ENCODE measurements at places on chromosomes 13 and 19.

- DNase-seq = no peak
Measured at GRCh38 chr13:109331898-109332297, 454.5 kb downstream of the IRS2 start.

GRCh38 chr19:13290741-13291140 is 140.5 kb downstream of the IER2 start:
- DNase-seq = no peak

GRCh38 chr13:49536144-49536873 is 40.6 kb downstream of the PHF11 start:
- DNase-seq = no peak

- no peak for DNase-seq
Measured at GRCh38 chr13:100542826-100543156, 45.8 kb downstream of the GGACT start.

DNA sequence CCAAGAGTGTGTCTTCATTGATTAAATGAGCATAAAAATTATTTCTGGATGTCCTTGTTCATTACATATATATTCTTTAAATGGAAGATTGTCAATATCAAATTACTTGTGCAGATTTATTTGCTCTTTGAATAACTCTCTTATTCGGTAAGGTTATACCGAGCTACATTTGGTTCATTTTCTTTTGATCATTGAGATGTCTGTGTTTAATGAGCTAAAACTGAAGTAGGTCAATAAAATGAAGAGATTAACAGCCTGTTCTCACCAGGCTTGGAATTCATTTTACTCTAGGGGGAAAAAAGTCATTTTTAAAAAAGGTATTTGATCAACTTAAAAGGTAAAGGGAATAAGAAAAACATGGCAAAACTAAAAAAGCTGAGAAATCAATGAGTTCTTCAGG is 10.6 kb downstream of the GPC5 start:
- no peak for DNase-seq

DNA sequence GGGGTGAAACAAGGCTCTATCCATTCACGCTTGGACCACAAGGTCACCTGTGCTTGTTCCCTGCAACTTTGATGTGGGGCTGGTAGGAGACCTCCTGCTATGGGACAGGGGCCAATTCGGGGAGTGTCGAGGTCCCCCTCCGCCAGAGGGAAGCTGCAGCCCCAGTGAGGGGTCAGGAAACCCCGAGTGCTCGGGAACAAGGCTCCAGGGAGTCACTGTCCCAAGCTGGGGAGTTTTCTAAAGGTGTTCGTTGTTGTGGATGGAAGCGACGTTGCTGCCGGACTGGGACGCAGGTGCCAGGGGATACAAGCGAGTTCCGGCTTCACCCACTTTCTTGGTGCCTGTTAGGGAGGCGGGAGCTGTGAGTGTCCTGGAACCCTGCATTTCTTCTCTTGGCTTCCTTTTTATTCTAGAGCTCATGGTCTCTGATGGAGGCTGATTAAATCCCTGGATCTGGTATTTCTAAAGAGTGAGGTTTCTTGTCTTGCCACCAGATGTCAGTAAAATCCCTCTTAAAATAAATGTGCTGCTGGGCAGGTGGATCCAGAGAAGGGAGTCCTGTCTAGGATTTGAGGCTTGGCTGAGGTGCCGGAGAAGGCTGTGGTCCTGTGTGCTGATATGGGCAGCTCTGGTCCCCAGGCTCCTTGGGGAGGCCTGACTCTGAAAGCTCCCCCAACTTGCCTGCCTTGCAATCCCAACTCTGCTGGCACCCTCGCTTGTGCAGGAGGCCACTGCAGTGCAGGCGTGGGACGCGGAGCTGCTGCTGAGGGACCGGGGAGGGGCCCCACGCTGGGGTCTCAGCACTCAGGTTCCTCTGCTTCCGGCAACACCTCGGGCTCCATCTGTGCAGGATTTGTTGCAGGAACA is 153.9 kb downstream of the TEX29 start:
- no peak for DNase-seq

DNA sequence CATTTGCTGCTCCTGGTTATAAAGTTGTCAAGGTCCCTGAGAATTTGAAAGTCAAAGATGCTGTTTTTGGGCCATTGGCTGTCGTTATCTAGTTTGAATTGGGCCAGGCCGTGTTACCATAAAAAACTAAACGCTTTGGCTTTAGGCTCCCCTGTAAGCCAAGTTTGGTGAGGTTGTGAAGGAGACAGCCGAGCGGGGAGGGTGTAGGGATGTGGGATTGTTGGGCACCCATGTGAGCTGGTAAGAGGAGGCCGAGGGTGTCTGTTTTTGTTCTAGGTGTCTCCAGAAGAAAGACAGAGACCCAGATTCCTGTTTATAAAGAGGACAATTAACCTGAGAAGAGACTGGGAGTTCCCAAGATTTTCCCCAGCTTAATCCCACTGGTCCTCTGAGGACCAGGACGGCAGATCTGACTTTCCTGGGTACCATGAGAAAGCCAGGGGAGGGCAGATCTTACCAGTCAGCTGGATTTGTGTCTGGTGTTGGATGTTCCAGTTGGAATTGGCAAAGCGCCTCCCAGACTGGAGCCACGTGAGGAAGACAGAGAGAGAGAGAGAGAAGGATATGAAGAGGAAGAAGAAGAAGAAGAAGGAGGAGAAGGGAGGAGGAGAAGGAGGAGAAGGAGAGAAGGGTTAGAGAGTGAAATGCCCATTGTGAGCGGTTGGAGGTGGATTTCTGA is 25.1 kb downstream of the TMEM255B start:
- no peak for DNase-seq

- no peak for DNase-seq
Measured at GRCh38 chr13:112183532-112184090, 116.7 kb downstream of the SOX1 start.

DNA sequence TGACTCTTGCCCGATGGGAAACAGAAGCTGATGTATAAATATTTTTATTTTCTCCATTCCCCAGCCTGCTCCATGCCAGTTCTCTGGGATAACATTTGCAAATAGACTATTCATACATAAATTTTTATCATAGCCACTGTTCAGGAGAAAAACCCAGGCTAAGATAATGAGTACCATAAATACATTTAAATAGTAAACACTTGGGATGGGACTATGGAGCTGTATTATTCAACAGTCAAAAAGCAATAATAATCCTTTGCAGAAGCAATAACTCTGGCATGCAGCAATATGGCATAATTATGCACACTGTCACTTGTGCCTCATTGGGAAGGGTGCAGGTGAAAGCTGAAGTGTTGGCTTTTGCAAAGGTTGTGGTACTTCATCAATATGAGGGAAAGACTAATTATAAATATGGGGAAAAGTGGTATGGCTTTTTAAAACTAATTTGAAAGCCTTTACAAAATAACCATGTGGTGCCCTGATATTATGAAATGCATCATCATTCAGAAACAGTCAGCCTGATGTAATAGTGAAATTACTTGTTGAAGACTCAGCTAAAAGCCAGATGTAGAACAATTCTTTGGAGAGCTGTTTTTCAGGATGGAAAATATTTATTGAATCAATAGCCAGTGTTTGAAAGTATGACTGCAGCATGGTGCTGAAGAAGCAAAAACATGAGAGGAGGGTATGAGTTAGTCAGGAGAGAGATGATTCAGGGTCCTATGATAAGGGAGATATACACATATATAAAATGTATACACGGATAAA is 2476.7 kb downstream of the PCDH9 start:
- DNase-seq = no peak

DNA sequence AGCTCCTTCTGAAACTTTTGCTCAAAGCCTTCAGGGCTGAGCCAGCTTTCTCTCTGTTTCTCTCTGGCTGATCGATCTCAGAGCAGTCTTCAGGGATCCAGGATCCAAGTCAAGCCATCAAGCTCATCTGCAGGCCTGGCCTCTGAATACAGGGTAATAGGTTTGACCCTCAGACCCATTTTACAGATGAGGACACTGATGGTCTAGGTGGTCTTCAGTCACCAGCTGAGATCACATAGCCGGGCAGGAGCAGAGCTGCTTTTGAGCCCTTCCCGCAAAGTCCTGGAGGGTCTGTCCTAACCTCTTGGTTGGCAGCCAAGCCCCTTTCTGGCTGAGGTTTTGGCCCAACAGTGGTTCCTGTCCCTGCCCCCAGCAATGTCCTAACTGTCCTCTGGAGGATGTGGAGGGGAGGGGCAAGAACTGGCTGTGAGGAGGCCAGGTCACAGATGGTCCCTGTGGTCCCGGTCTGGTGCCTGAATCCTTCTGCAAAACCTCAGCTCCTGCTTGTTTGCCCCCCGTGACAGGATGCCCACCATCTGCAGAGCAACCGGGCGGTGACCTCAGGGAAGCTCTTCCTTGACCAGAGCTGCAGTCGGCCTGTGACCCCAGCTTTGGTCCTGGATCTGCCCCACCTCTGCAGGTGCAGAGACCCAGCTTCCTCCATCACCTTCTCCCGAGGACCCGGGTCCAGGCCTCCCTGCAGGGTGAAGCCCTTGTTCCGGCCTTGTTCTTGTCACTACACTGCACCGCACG is 5.8 kb upstream of the PEAK3 start:
- DNase-seq = no peak

- DNase-seq = no peak
Measured at GRCh38 chr19:14347999-14348889, 33.0 kb upstream of the ADGRE5 start.

GRCh38 chr19:10566658-10567410 is 1.0 kb upstream of the KRI1 start:
- no peak for DNase-seq

GRCh38 chr19:40193587-40193849 is 2.3 kb downstream of the MAP3K10 start:
- DNase-seq = no peak

DNA sequence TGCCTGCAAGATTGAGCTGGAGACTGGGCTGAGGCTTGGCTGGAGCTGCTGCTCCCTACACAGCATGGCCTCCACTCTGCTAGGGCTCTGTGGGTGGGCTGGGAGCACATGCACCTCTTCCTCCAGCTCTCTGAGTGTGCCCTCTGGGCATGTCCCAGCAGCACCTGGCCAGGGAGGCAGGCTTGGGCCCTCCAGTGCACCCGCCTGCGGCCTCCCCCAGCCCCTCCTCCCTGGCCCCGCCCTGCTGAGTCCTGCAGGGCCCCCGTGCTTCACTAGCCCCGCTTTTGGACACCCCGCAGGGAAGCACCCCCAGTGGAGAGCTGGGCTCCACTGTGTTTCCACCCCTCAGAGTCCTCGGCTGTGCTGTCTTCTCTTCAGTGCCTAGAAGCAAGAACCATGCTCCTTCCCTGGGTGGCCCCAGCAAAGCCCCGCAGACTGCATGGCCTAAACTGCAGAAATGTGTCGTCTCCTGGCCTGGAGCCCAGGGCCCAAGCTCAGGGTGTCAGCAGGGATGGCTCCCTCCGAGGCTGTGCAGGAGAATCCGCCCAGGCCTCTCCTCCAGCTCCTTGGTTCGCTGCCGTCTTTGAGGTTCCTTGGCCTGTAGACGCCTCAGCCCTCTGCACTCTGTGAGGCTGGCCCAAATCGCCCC is 5.0 kb upstream of the TEX29 start:
- DNase-seq = no peak

DNA sequence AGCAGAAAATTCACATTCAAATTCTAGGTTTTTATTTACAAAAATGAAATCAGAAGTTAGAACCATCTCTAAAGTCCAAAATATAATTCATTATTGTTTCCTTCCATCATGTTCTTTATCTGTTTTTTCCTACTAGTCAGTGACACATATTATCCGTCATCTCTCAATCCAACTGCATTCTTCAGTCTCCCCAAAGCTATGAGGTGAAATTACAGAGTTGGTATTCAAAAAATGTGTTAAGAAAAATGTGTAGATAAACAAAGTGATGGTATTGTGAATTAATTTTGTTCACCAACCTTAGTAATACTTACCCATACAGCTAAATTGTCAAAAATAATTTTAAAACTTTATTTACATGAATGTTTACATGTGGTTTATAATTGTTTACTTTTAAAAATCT is 448.7 kb upstream of the MIR17HG start:
- no peak for DNase-seq

GRCh38 chr19:51093510-51094345 is 11.0 kb upstream of the KLK14 start:
- no peak for DNase-seq

- no peak for DNase-seq
Measured at GRCh38 chr19:14507704-14508542, 10.3 kb downstream of the DNAJB1 start.

DNA sequence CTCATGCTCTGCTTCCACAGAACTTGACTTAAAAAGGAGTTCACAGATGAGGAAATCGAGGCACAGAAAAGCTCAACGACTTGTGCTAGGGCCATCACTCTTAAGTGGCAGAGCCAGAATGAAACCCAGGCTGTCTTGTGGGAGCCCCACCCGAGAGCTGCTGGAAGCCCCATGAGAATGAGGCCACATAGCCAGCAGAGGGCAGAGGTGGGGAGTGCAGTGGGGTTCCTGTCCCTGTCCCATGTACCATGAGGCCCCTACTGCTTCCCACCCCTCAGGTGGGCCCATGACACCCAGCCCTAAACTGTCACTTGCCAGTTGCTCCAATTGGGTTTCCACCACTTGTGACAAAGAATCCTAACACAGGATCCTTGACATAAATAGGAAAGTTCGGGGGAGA is 175.9 kb downstream of the IRS2 start:
- DNase-seq = no peak

DNA sequence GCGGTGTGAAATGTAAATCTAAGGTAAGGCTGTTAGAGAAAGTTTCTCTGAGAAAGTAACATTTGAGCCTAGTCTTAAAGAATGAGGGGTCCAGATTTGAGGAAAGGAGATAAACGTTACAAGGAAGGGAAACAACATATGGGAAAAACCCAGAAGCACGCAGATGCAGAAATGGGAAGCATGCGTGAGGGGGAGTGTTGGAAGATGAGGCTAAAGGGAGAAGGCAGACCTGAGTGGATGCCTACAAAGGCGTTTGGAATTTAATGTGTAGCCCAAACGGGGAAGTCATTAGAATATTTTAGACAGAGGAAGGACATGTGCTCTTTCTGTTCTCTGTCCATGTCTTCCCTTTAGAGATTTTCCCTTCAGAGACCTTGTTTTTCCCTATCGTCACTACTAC is 61.0 kb downstream of the TPT1 start:
- no peak for DNase-seq

DNA sequence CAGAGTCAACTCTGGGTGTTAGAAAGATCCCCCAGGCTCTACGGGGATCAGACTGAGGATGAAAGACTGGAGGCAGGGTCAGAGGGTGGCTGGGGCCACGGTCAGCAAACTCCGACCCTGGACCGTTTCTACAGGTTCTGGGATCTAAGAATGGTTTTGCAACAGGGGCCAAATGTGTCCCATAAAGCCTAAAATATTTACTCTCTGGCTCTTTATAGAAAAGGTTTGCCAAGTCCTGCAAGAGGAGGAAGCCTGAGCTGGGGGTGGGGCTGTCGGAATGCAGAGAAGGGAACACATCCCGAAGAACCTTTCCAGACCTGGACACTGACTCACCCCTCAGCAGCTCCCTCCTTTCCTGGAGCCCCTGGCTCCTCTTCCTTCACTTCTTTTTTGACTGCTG is 20.7 kb downstream of the LIG1 start:
- DNase-seq = no peak

DNA sequence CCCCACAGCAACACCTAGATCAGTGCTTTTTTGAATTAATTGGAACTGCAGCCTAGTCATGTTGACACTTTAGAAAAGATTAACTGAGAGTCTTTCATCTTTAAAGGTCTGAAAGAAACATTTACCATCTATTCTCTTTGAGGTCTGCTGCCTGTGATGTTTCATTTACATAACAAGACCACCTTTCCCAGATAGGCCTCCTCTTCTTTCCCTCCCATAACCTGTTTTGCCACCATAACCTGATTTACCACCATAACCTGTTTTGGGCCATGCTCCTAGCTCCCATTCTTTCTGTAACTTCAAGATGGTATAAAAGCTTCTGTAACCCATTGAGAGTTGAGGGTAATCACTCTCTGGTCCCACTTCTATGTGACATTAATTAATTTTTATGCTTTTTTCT is 320.8 kb downstream of the PCDH20 start:
- DNase-seq = no peak

All from smooth muscle cell of the brain vasculature (primary cell).